Neural progenitor cell (in vitro differentiated cells): ENCODE measurements at places on chromosomes 2 and 18.

DNA sequence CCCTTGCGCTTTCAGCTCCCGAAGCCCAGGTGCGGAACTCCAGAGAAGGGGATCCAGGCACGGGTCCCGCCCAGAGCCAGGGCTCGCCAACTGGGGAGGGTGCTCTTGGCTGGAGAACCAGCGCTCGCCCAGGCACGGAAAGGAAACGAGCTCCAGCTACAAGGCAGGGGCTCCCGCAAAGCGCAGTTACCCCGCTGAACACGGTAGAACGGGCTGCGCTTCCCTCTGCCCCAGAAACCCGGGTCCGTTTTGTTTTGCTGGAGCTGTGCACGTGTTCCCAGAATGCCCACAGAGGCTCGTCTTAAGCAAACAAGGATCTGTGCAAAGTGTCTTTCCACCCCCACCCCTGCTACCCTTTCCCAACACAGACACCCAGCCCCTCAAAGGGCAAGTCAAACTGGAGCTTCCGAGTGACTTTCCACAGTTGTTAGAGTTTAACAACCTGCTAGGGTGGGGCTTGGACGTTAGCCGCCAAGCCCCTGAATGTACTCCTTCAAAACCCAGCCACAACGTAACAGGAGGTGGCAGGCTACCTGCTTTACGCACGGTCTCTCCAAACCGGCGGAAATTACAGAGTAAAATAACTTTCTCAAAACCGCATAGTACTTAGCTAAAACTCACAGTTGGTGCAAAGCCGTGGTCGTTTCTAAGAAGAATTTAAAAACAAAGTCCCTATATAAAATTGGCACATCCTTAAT, 775 bp downstream of the RNF125 start:
- peak; percentile 53 for DNase-seq

- DNase-seq = no peak
These were observed 192.8 kb upstream of the APCDD1 start for GRCh38 chr18:10261344-10262276.

DNA sequence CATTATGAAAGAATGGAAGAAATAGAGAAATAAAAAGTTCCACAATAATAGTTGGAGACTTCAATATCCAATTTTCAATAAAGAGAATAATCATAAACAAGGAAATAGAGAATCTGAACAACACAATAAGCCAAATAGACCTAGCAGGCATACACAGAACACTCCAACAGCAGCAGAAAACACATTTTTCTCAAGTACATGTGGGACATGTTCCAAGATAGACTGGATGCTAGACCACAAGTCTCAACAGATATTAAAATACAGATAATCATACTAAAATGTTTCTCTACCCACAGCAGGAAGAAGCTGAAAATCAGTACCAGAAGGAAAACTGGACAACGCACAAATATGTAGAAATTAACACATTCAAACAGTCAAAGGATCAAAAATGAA, 113.9 kb downstream of the USP34 start:
- no peak for DNase-seq

DNA sequence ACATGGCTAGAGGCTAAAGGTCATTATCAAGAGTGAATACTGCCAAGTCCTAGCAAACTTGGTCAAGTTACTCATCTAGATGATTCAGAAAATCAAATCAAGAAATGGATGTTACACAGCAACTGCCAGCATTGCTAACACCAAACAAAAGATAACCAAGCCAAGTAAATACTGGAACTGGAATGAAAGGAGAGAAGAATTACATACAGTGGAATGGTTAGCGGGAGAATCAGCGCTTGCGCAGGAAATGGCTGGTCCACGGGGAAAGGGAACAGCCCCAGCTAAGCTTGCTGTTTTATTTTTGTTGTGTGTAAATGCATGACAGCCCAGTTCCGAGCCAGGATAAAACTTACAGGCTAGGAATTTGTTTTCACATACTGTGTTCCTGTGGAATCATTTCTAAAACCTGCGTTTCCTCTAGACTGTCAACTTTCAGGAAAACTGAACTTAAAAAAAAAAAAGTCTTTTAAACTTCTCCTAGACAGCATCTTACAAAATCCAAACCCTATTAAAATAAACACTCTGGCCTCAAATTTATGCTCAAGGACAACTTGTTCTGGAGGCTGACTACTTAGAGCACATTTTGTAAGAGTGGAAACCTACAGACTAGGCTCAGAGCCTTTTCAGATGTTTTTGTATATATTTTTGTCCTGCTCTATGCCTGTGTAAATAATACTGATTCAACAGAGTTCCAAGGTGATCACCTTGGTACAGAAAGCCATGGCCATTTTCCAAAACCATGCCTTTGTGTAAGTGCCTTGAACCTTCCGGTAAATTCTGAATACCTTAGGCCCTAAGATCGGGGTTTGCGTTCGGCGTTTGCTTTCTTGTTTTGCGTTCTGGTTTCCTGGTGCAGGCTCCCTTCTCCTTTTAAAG, 30.7 kb upstream of the TXNDC2 start:
- DNase-seq = no peak
